ENCODE measurements at places on chromosomes 2 and 18. TPM values are rescaled to one million over a fixed set of nuclear protein-coding genes. Genes with fewer than 3 reads are reported as not detected.

TUBA3E gene
- not detected for total RNA-seq

RBKS gene
- total RNA-seq = 5.0 TPM

MAP3K19 gene
- 11.0 TPM for total RNA-seq

STK11IP gene
- total RNA-seq = 46.0 TPM

RAMP1 gene
- total RNA-seq = 26.1 TPM

LYPD6 gene
- total RNA-seq = 0.80 TPM

SIX3 gene
- total RNA-seq = not detected

CD302 gene
- total RNA-seq = 41.9 TPM

TRAF3IP1 gene
- total RNA-seq = 41.0 TPM

UGT1A10 gene
- not detected for total RNA-seq

ANKRD62 gene
- 0.09 TPM for total RNA-seq

DSEL gene
- total RNA-seq = 9.0 TPM

UGT1A8 gene
- total RNA-seq = not detected

GRCh38 chr2:230767862-230768388, 55.3 kb downstream of the CAB39 start:
- DNase-seq = no peak

GRCh38 chr2:126634273-126634861, 21.6 kb upstream of the GYPC start:
- no peak for DNase-seq

- peak; percentile 8 for DNase-seq
Measured at GRCh38 chr2:199804831-199805230, 46.2 kb downstream of the FTCDNL1 start.

- no peak for DNase-seq
Measured at GRCh38 chr2:9693646-9694045, 62.8 kb upstream of the YWHAQ start.

DNA sequence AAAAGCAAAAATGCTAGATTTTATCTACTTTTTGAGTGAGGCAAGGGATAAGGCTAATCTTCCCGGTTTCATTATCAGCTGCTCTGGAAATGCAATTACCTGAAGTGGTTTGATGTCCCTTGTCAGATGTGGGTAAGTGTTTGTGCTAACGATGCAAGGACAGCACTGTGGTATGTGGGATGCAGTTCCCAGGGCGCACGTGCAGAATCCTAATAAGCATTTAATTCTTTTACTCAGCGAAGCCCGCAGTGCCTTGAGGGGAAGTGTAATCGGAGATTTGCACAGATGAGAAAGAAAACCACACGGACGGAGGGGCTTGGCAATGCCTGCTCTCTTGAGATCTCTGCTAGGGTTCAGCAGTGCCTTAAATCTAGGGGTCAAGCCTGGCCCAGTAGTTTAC, 108.5 kb upstream of the LYPD6 start:
- no peak for DNase-seq

- peak; percentile 48 for DNase-seq
Measured at GRCh38 chr2:44618251-44619023, 256.7 kb downstream of the CAMKMT start.

- DNase-seq = no peak
Measured at GRCh38 chr2:49367003-49367402, 212.7 kb upstream of the FSHR start.

- DNase-seq = no peak
Measured at GRCh38 chr2:184945326-184945725, 347.0 kb downstream of the ZNF804A start.

GRCh38 chr2:130916438-130916705, 79.7 kb downstream of the ARHGEF4 start:
- DNase-seq = no peak

GRCh38 chr18:29449424-29449823, 1272.5 kb upstream of the CDH2 start:
- DNase-seq = no peak

DNA sequence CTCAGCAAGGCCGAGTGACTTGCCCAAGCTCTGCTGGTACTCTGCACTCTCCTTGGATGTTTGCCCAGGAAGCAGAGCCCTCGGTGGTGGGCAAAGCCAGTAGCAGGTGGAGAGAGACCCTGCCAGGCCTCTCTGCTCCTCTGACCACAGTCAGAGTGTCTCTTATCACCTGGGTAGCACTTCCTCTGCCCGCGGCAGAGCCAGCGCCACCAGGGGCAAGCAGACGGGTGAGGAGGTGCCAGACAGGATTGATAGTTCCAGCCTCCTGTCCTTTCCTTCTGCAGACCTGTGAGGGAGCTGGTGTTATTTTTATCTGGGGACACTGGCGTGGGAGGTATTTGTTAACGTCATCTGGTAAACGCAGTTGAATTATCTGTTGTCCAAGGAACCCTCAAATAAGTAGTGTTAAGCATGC, 152.9 kb downstream of the SMAD7 start:
- DNase-seq = no peak

DNA sequence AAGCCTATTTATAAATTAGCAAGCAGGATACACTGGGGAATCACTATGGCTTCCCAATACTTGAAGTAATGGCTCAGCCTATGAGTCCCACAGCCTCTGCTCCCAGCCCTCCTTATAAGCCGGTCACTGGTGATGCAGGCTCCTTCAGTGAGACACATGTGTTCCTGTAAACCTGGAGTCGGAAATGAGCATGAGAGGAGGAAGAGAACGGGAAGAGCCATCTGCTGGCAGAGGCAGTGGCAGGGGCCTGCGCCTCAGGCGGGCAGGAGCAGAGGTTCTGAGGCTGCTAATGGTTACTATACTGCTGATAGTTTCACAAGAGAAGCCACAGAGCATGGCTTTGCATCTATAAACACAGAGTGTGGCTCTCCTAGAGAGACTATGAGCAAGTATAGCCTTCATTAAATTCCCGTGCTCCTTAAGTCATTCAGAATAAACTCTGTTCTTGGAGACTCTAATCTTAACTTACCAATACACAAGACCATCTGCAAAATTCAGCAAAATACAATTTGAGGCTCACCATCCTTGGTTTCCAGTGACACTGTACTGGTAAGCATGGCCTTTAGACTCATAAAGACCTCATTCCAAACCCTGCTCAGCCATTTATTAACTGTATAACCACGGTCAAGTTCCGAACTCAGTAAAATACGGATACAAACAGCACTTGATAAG, 63.3 kb downstream of the FBXO15 start:
- no peak for DNase-seq

DNA sequence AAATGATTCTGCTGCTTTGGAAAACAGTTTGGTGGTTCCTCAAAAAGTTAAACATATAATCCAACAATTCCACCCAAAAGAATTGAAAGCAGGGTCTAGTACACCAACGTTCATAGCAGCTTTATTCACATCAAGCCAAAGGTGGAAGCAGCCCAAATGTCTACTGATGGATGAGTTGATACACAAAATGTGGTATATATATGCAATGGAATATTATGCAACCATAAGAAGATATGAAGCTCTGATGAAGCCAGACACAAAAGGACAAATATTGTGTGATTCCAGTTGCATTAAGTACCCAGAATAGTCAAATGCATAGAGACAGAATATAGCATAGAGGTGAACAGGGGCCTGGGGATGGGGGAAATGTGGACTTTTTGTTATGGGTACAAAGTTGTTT, 269.3 kb downstream of the METTL4 start:
- DNase-seq = no peak

GRCh38 chr2:196276421-196276820, 105.0 kb upstream of the STK17B start:
- DNase-seq = no peak

DNA sequence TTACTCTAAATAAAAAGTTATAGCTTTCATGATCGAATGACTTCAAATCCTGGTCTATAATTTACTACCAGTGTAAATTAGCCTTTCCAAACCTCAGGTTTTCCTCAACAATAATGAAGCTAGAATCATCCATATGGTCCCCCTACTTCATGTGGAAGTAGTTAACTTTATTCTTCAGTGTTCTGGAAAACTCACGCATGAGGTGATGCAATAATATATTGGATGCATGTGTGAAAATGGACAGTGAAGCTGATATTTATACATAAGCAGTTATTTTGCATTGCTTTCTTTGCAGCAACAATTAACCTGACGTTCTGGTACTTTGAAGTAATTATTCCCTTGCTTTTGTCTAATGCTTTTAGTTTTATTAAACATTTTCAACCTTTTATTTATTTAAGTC, 18.6 kb upstream of the UNC80 start:
- DNase-seq = no peak

- no peak for DNase-seq
Measured at GRCh38 chr18:44238454-44238853, 442.2 kb upstream of the SETBP1 start.

DNA sequence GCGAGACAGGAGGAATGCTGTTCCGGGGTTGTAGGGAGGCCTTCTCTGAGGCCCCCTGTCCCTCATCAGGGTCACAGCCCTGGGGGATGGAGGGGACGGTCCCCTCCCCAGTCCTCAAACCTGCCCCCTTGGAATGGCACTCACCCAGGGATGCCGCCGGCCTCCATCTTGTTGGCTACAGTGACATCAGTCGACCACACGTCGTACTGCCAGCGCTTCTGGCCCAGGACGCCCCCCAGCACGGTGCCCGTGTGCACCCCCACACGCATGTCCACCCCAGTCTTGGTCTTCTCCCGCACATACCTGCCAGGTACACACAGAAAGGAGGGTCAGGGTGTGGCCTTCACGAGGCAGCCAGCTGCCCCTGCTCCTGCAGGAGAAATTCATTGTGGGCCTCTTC, 46.5 kb downstream of the CENPO start:
- DNase-seq = no peak

DNA sequence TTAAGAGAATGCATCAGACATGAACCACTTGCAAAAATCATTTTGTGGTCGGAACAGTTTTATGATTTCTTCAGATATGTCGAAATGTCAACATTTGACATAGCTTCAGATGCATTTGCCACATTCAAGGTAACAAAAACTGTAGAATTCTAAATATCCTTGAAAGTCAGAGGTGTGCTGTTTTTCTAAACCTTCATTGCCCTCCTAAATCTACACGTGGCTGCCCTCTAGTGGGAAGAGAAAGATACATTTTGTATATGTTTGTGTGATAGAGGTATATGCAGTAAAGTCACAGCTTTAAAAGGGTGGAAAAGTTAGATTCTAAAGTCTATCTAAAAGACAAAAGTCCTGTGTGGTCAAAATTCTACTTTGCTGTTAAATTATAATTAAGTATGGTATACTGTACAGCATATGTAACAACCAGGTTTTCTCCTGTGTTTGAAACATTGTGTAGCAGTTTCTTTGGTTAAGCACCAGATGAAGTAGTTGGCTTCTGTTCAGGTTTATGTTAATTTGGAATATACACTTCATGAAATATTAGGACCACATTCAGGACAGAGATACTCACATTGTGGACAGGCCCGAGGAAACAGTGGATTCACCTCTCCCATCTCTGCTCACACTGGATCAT, 65.9 kb upstream of the ITM2C start:
- peak; percentile 64 for DNase-seq
